Fibroblast of the conjunctiva (primary cell): ENCODE measurements at places on chromosomes 11 and 22.

GRCh38 chr11:82995754-82996398 lies 75.8 kb downstream of the RAB30 start:
- peak; percentile 21 for DNase-seq

- no peak for DNase-seq
Observed at GRCh38 chr11:97963528-97964331, 1057.0 kb upstream of the CNTN5 start.

DNA sequence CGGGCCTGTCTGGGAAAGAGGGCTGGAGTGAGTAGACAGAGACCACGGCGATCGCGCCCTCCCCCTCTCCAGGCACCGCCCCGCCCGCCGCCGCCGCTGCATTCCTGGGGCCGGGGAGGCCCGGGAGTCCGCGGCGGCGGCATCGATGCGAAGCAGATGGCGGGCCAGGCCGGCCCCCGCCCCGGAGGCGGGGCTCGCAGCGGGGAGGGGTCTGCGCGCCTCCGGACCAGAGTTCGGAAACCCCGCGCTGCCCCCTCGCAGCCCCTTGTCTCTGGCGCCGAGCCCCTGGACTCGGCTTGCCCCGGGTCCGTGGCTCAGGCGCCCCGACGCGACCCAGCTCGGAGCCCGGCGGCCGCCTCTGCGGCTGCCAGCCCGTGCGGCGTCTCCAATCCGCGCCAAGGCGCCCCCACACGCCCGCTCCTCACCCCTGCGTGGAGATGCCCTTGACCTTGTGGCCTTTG lies 1.3 kb downstream of the SCARF2 start:
- no peak for DNase-seq

GRCh38 chr11:88480223-88480622 lies 142.7 kb upstream of the CTSC start:
- peak; percentile 59 for DNase-seq

GRCh38 chr22:39985383-39986035 lies 9.2 kb upstream of the FAM83F start:
- no peak for DNase-seq

- DNase-seq, result peak; percentile 48
Observed at GRCh38 chr11:61747192-61747966, 5.1 kb upstream of the MYRF start.

DNA sequence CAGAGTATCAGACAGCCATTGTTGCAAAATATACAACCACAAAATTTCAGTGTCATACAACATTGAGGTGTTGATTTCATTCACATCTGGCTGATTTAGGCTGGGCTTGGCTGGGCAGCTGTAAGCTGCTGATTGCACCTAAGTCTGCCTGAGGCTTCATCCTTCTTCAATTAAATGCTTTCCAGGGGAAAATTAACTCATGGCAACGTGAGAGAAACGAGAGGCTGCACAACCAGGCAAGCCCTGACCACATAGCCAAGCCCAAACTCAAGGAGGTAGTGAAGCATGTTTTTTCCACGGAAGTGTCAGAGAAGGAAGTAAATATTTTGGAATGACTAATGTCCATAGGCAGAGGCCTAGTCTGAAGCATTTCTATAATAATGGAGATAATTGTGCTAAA lies 273.8 kb upstream of the ZC3H12C start:
- no peak for DNase-seq

DNA sequence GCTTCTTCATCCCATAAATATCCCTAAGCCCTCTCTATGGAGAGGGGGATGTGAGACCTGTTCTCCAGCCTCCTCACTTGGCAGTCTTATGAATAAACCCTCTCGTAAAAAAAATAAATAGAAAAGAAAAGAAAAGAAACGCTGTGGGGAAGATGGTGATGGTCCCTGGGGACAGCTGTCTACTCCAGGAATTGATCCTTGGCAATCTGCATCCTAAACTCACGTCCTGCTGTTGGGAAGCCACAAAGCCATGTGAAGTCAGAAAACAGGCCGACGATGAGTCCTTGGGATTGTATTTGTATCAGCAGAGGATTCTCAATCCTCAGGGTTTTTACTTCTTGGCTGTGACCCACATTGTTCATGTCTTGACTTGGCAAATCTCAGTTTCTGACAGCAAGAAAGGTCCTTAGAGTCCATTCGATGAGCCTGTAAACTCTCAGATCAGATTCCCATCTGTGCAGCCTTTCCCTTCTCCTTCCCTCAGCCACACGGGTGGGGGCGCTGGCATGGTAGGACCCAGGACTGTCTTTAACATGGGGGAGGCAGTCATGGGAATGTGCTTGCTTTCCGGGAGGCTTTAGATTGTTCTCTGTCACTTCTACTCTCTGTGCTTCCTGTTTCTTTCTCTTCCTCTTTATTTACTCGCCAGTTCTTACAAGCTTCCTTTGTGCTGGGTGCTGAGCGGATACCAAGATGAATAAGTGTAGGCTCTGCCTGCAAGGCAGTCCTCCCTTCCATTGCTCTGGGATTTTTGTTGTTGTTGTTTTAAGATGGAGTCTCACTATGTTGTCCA lies 24.9 kb downstream of the TCP11L1 start:
- DNase-seq, result no peak

GRCh38 chr11:117979481-117980211 lies 6.5 kb upstream of the IL10RA start:
- DNase-seq, result no peak

DNA sequence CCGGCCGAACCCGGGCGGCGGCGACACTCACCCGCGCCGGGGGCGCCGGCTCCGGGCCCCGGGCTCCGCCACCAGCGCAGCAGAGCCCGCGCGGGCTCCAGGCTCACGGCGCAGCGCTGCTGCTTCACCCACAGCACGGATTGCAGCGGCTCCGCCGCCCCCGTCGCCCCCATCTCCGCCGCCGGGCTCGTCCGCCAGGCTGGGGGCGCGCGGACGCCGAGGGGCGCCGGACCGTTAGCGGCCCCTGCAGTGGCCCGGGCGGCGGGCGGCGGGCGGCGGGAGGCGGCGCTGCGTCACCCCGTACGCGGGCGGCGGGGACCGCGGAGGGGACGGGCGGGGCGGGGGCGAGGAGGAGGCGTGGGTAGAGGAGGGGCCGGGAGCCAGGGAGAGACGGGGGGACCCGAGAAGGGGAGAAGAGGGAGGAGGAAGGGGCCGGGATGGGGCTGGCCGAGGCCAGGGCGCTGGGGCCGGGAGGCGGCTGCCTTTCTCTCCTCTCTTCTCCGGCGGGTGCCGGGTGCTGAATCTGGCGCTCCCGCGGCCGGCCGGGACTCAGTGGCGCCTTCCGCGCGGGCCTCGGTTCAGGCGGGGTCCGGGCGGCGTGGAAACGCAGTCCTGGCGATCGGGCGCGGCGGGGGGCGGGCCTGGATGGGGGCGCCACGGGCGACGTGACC lies at the start of gene CERK:
Gene CERK, minus strand, starts transcription at position 277 of the 671 bp plus-strand sequence. Its CDS starts 104 bp downstream, at position 173.
- DNase-seq, result peak; percentile 39

DNA sequence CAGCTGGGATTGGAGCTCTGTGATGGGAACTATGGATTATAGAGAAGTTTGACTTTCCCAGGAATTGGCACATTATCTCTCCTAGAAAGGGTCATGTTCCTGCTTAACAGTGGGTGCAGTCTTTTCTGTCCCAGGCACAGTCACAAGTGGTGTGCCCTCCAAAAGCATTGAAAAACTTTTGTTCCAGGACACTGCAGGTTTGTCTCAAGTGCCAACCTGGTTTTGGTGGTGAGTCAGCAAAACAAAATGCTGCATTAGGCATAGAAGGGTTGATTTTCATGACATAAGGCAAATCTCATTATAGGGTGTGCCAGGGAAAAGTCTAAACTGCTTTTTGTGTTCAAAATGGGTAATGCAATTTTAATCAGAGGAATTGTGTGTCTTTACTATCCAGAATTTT lies 4.9 kb downstream of the HTATIP2 start:
- no peak for DNase-seq

DNA sequence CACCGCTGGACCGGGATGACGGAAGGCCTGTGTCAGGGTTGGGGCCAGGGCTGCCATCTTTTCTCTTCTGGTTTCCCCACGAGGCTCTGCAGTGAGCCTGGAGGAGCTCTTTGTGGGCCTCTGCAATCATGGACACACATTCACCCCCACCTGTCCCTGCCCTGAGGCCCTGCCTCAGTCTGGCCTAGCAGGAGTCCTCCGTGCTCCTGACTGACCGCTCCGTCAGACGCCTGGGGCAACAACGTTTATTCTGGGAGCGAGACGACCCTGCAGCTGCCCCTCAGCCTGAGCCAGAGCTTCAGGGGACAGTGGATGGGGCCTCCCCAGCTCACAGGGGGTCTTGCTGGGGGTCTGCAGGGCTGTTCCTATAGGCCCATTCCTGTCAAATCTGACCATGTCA lies 8.2 kb upstream of the MYEOV start:
- no peak for DNase-seq

DNA sequence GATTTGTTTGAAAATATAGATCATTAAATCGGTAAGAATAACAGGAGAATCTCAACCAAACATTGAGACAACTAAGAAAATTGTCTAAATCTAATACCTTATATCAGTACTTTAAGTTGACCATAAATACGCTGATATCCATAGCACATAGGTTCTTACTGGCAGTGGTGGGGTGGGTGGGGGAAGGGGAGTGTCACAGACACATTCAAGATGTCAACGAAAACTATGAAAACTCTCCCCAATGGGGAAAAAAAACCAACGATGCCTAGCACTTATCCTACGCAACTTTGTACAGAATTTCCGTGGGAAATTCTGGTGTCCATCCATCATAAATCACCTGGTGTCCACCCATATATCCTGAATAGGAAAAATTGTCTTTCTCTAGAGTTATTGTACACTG lies 6.2 kb downstream of the GRAP2 start:
- DNase-seq, result no peak

- DNase-seq, result no peak
Observed at GRCh38 chr11:128894286-128894681, 3.1 kb downstream of the KCNJ5 start.

GRCh38 chr11:64290352-64291261 lies 495 bp upstream of the KCNK4 start:
- no peak for DNase-seq
